Activated CD4-positive, CD25-positive, alpha-beta regulatory T cell treated with anti-CD3 and anti-CD28 coated beads, Interleukin-2, amount 50 U/mL, for 72 hours (primary cell): ENCODE measurements at places on chromosomes 13 and 19.

- no peak for DNase-seq
Measured at GRCh38 chr19:18161636-18162002, 8.7 kb downstream of the PIK3R2 start.

DNA sequence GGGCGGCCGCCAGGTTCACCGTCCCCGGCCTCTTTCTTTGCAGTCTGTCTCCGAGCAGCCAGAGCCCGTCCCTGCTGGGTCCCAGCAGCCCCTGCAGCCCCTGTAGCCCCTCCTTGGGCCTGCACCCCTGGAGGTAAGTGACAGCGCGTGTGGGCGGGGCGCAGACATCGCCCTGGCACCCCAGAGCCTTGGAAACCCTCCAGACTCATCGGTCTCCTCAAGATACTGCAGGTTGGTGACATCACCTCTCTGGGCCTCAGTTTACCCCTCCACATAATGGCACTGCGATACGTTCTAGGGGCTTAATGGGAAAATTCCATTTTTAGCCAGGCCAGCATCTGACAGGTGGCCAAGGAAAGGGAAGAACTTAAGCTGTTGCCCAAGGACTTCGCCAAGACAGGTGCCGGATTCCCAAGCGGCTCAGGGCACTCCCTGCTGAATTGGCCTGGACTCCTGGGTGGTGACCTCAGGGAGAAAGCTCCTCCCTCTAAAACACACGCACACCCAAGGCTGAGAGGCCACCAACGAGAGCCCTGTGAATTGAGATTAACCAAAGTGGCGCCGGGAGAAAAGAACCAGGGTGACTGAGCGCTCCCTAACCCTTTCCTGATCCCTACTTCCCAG is 13.1 kb downstream of the MAST3 start:
- no peak for DNase-seq

- no peak for DNase-seq
Measured at GRCh38 chr13:21316376-21316775, 139.9 kb downstream of the MRPL57 start.

GRCh38 chr19:42169486-42170413 is 37.5 kb upstream of the POU2F2 start:
- DNase-seq: no peak

GRCh38 chr13:113782472-113782871 is 23.4 kb downstream of the TMEM255B start:
- no peak for DNase-seq

DNA sequence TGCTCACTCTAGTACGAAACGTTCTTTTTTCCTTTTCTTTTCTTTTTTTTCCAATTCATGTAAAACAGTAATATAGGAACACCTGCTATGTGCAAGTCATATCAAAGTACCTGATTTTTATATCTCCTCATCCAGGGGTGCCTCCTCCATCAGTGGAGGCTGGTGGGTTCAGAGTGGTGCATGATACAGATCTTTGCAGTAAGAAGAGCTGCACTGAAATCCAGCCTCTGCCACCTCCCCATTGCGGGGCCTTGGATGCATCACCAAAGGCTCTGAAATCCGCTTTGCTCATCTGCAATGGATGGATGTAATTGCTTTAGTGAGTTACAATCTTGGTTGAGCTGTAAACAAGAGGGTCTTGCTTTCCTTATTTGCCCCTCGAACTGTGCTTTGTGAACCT is 38.3 kb downstream of the GPR12 start:
- DNase-seq: no peak

GRCh38 chr13:82341116-82341515 is 1541.2 kb downstream of the SLITRK1 start:
- DNase-seq: no peak

DNA sequence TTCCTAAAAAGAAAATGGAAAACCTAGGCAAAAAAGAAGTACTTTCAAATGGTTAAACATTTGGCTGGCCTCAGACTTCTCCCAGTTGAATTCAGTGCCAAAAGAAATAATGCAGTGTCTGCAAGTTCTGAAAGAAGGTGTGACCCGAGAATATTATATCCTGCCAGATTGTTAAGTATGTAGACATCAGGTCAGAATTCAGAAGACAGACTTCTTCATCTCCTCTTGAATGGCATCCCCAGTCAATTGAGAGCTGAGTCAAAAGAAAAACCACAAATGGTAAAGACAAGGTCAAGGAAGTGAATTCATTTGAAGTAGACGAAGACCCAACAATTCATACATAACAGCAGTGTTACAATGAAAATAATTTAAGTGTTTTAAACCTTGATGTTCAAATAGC is 194.5 kb downstream of the NBEA start:
- no peak for DNase-seq

GRCh38 chr13:46004491-46004890 is 48.1 kb downstream of the ZC3H13 start:
- DNase-seq: no peak
